Right lobe of liver (tissue), 6 donors: ENCODE measurements at places on chromosomes 1 and 21. TPM values are rescaled to one million over a fixed set of nuclear protein-coding genes. Genes with fewer than 3 reads are reported as not detected.
A peak's percentile ranks its signal among the peaks of the same experiment; 100 is the strongest.

DNA sequence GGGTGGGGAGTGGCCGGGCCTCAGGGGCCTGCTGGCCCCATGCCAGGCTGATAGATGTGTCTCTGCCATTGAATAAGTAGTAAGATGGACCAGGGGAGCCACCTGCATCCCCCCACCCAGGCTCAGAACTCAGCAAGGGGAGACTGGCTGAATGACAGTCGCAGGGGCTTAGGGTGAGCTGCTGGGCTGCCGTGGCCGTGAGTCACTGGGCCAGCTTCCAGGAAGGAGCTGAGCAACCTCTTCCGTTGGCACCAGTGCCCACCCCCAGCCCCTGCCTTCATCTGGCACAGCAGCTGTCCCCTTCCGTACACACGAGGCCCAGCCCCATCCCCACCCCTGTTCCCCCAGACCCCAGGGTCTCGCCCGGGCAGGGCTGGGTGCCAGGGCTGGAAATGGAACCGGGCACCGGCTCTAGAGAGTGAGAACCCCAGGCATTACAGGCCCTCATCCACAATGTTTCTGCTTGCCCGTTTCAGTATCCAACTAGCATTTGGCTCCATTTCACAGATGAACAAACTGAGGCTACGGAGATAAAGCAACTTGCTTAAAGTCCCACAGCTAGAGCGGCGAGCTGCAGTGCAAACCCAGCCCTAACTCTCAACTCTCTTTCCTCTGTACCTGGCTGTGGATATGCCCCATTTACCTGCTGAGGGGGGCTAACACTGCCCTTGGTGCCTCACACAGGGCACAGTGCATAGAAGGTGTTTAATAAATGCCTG, 10.2 kb downstream of the WNT4 start:
- no peaks in the 10 kb centered on the region for H3K4me1 ChIP-seq
- H3K4me3 ChIP-seq: no peak overlapping the region
- no peaks in the 10 kb centered on the region for H3K36me3 ChIP-seq
- no peak overlapping the region for H3K27ac ChIP-seq
- peaks cover 7% of the 10 kb centered on the region for H3K27me3 ChIP-seq
- DNase-seq: no peak

- H3K36me3 ChIP-seq: no peaks in the 10 kb centered on the region
- no peak overlapping the region for H3K27ac ChIP-seq
- DNase-seq: no peak
- H3K27me3 ChIP-seq: no peaks in the 10 kb centered on the region
- H3K4me1 ChIP-seq: no peaks in the 10 kb centered on the region
Observed at GRCh38 chr1:248804771-248805681, 20.7 kb downstream of the SH3BP5L start.

- H3K27me3 ChIP-seq: no peaks in the 10 kb centered on the region
- peaks cover 10% of the 10 kb centered on the region for H3K36me3 ChIP-seq
- peak overlapping the region; percentile 57 for H3K27ac ChIP-seq
- DNase-seq: no peak
- no peaks in the 10 kb centered on the region for H3K4me1 ChIP-seq
Observed at GRCh38 chr1:156591181-156591431, 470 bp upstream of the NAXE start.

Gene CNIH3
- 0.12 TPM for total RNA-seq

GRCh38 chr1:147264158-147264768, 21.8 kb downstream of the CHD1L start:
- no peak for DNase-seq
- no peak overlapping the region for H3K27ac ChIP-seq
- H3K36me3 ChIP-seq: peaks cover 11% of the 10 kb centered on the region
- no peaks in the 10 kb centered on the region for H3K27me3 ChIP-seq
- no peak overlapping the region for H3K4me3 ChIP-seq

DNA sequence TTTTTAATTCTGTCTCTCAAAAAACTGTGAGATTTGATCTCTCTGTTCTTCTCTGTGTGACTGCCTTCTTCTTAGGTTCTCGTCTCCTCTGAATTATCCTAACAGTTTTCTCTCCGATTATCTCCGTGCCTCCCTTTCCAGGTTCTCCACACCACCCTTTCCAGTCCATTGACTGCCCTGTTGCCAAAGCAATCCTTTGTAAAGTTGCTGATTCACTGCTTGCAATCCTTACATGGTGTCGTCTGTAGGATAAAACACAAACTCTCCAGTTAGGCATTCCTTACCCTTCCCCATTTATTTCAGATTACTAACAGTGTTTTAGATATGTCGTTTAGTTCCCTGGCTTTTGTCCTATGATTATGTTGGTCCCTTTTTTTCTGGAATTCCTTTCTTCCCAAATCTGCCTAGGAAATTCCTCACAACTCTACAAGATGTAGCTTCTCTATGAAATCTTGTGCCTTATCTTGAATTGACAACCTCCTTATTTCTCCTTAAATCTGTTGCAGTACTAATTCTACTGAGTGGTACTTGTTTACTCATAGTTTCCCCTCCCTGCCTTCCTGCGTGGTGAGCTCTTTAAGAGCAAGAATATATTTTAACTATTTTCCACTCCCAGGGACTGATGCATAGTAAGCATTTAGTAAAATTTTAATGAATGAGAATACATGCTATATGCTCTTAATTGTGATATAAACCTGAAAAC, 22.3 kb downstream of the RCOR3 start:
- H3K4me1 ChIP-seq: no peaks in the 10 kb centered on the region
- no peak overlapping the region for H3K4me3 ChIP-seq
- H3K36me3 ChIP-seq: no peaks in the 10 kb centered on the region
- no peak overlapping the region for H3K27ac ChIP-seq

DNA sequence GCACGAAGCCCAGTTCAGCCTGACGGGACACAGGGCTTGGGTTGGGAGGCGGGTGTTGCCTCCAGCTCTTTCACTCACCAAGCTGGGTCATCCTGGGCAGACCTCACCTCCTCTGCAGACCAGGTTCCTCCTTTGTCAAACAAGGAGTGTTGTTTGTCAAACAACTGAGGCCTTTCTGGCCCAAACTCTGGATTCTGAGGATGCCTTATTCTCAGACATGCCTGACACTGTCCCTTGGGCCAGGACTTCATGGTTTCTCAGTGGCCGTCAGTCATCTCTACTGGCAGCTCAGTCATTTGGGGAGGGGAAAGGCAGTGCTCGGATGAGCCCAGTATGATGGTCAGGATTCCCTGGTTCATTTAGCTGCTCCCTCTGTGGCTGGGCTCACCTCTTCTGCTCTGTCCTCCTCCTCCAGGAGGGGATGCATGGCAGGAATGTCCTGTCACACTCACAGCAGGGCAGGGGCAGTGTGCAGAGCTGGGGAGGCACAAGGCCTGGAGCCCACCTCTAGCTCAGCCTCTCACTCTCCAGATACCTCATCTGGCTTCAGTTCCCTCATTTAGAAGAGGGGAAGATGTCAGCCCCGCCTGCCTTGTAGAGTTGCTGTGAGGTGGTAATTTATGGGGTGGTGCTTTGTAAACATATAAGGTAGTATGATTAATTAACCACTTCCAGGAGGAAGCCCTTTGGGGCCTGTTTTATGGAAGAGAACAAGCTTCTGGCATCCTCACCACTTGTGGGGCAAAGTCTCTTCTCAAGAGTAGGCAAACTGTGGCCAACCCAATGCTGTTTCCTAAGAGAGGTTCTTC, 20.6 kb downstream of the SLC2A1 start:
- no peak overlapping the region for H3K27ac ChIP-seq
- H3K36me3 ChIP-seq: no peaks in the 10 kb centered on the region
- H3K27me3 ChIP-seq: no peaks in the 10 kb centered on the region
- no peak overlapping the region for H3K4me3 ChIP-seq
- no peak for DNase-seq
- no peaks in the 10 kb centered on the region for H3K4me1 ChIP-seq

Gene TLCD4
- 45.6 TPM for total RNA-seq

DNA sequence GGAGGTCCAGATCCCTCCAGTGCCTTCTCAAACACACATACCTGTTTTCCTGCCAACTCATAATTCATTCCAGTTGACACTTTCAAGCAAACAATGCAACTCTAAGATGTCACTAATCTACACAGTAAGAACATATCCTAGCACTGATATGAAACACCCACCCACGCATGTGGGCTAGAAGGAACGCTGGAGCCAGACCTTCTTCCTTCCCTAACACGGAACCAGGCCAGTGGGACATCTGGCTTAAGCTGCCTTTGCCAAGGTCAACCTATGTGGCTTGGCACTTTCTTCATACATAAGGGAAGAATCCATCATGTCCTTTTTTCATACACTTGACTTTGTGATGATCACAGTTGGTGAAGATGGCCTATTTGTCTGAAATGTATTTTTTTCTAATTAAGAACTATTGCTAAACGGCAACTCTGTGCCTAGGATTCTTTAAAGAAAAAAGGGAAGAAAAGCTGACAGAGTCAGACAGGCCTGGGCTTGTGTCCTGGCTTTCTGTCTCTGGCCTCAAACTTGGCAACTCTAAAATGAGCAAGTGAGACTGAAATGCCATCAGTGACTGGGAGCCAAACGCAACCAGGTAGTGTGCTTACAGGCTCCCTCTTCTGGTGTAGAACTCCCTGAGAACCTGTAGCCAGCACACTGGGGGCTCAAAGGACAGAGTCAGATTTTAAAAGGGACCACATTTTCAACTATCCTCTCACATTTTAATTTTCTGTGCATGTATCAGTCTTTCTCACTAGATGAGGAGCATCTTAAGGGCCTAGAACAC, 92.6 kb upstream of the BEND5 start:
- H3K36me3 ChIP-seq: no peaks in the 10 kb centered on the region
- H3K4me3 ChIP-seq: no peak overlapping the region
- H3K27ac ChIP-seq: no peak overlapping the region
- no peaks in the 10 kb centered on the region for H3K4me1 ChIP-seq

DNA sequence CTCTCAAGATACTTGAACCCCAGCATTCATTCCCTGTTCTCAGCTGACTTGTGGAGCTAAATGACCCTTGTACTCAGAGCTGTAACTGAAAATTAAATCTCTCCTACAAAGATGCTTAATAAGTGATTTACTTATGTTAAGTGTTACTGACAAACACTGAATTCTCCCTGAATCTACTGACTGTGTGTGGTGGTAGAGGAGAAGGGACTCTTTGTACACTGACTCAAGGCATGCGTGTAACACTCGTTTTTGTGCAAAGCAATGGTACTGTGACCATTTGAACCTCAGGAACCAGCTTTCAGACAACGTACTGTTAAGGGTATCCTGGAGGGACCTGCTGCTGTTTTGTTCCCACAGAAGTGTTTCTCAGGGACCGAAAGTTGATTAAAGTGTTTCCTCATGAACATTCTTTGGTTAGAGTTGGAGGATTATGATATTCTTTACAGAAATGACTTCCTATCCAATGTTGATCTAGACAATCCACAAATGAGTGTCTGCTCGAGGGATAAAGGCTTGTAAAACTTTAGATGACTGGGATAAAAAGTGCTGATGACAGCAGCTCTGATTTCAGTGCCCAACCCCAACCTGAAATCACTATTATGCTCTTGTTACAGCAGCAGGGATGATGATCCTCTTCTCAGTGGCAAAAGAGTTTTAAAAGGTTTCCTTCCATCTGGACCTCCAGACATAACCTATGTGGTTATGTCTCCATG, 12.8 kb downstream of the RGL1 start:
- H3K4me1 ChIP-seq: no peaks in the 10 kb centered on the region
- peak overlapping the region; percentile 7 for H3K27ac ChIP-seq
- no peaks in the 10 kb centered on the region for H3K27me3 ChIP-seq
- DNase-seq: no peak
- H3K4me3 ChIP-seq: no peak overlapping the region
- no peaks in the 10 kb centered on the region for H3K36me3 ChIP-seq

Gene CSF1
- 13.6 TPM for total RNA-seq

GRCh38 chr1:186050360-186050759, 316.2 kb downstream of the HMCN1 start:
- no peaks in the 10 kb centered on the region for H3K27me3 ChIP-seq
- no peak for DNase-seq
- H3K4me3 ChIP-seq: no peak overlapping the region
- no peak overlapping the region for H3K27ac ChIP-seq
- no peaks in the 10 kb centered on the region for H3K4me1 ChIP-seq

Gene ATP6V1G3
- total RNA-seq: not detected

DNA sequence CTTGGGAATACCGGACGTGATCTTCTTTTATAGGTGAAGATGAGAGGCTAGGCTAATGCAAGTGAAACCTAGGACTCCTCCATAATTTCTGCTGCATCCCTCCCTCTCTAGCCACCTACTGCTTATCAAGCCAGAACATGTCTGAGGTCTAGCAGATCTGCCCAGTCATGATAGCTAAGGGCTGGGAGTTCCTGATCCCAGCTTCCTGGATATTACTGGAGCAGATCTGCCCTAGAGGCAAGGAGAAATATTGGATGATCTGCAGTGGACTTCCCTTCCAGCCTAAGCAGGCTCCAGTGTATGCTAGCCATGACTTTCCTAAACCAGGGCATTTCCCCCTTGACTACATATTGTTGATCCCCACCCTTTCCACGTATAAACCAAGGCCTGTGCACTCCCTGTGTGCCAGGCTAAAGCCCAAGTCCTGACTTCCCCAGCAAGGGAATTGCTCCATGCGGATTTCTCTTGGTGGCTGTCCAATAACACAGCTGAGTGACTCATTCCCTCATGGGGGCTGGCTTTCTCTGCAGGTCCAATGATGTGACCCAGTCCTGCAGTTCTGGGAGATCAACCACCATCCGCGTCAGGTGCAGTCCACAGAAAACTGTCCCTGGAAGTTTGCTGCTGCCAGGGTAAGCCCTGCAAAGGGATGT, 15.5 kb upstream of the SARS1 start:
- no peaks in the 10 kb centered on the region for H3K27me3 ChIP-seq
- DNase-seq: peak; percentile 50
- peaks cover 7% of the 10 kb centered on the region for H3K4me1 ChIP-seq
- no peaks in the 10 kb centered on the region for H3K36me3 ChIP-seq
- no peak overlapping the region for H3K27ac ChIP-seq

Gene ADGRL4
- total RNA-seq: 4.7 TPM

- no peaks in the 10 kb centered on the region for H3K4me1 ChIP-seq
- H3K4me3 ChIP-seq: no peak overlapping the region
- H3K27ac ChIP-seq: no peak overlapping the region
- no peak for DNase-seq
Observed at GRCh38 chr1:245248231-245248731, 93.5 kb downstream of the KIF26B start.

Gene SPRR2F
- total RNA-seq: not detected

DNA sequence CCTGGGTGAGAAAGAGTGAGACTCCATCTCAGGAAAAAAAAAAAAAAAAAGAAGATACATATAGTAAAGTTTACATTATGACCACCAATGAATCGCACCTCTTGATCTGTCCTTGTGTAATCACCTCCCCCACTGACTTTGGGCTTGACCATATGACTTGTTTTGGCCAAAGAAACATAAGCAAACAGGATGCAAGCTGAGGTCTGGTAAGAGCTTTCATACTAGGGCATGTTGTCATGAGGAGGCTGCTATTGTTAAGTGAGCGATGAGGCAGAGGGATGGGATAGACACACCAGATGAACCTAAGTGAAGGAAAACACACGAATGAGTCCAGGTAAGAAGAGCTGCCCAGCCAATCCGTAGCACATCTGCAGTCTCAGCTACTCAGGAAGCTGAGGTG, 10.7 kb downstream of the ENAH start:
- no peak overlapping the region for H3K27ac ChIP-seq
- DNase-seq: no peak
- H3K36me3 ChIP-seq: no peaks in the 10 kb centered on the region
- no peak overlapping the region for H3K4me3 ChIP-seq

GRCh38 chr1:86416343-86416742, 7.6 kb upstream of the CLCA2 start:
- no peak overlapping the region for H3K4me3 ChIP-seq
- no peaks in the 10 kb centered on the region for H3K36me3 ChIP-seq
- no peak overlapping the region for H3K27ac ChIP-seq
- no peaks in the 10 kb centered on the region for H3K27me3 ChIP-seq
- no peak for DNase-seq
